NCI-H524 (cell line): ENCODE measurements at places on chromosomes 11 and 22.

- peak; percentile 22 for DNase-seq
Measured at GRCh38 chr11:17605651-17606122, 58.6 kb downstream of the OTOG start.

DNA sequence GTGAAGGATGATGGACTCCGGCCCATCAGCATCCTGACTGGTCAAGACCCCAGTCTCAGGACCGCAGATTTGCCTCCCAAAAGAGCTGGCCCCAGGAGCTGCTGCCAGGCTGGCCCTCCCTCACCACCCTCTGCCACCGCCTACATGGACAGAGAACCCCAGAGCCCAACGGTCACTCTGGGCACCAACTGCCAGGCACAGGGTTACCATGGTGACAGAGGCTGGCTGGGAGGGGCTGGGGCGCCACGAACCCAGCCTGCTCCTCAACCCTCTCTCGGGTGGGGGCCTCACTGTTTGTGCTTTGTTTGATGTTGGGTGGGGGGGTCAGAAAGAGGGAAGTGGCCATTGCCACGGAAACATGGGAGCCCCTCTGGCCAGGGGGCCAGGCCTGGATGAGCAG lies 55.8 kb downstream of the ELFN2 start:
- no peak for DNase-seq

DNA sequence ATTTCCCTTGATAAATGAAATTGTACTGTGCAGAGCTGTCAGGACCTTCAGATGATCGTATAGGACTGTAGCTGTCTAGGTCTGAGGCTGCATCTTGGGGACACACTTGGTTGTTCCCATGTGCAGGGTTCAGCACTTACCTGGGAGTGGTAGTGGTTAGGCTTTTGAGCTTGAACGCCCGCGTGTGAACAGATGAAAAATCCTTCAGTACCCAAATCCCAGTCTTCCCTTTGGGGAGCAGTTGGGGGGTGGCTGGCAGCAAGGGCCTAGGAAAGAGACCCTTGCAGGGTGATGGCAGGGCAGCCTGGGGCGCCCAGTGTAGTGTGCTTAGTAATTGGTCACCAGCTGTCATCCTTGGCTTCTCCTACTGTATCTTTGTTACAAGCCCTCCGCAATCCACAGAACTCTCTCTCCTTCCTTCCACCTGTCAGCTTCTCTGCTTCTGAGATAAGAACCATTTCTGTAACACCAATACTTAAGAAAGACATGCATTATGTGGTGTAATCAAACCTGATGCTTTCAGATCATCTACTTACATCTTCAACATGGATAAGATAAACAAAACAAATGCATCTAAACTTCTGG lies 64.6 kb downstream of the MORC2 start:
- DNase-seq, result no peak

DNA sequence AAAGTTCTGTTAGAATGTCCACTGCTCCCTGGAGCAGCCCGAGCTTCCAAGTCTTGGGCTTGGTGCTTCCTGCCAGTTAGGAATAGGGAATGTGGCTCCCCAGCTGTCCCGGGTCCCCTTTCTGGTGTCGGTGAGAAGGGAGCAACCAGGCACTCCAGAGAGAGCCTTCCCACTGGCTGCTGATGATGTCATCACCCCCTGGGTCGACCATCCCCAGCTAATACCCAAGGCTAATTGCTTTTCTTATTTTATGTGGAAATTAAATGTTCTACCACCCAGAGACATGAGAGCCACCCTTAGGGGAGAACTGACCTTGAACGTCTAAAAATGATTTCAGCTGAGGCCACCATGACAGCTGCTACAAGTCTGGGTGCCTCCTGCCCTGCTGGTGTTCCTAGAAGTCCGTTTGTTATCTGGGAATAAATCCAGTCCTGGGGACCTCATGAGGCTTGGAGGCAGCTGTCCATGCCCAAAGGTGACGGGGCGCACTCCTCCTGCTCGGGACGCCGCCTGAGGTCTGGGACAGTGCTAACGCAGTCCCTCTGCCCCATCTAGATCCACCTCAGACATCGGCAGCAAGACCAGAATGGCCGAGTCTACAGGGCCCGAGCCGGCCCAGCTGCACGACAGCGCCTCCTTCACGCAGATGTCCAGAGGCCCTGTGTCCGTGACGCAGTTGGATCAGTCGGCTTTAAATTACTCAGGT lies 42.3 kb downstream of the C11orf91 start:
- DNase-seq, result no peak

- no peak for DNase-seq
Measured at GRCh38 chr11:13292970-13293369, 15.4 kb downstream of the BMAL1 start.
